ENCODE measurements at places on chromosomes 12 and 14.

- no peak for DNase-seq
These were observed 123.1 kb downstream of the GALC start for GRCh38 chr14:87869619-87870583.

GRCh38 chr14:30559638-30560091 is 707 bp downstream of the G2E3 start:
- no peak for DNase-seq

- DNase-seq = no peak
These were observed 29.7 kb upstream of the BTBD6 start for GRCh38 chr14:105218611-105219010.

DNA sequence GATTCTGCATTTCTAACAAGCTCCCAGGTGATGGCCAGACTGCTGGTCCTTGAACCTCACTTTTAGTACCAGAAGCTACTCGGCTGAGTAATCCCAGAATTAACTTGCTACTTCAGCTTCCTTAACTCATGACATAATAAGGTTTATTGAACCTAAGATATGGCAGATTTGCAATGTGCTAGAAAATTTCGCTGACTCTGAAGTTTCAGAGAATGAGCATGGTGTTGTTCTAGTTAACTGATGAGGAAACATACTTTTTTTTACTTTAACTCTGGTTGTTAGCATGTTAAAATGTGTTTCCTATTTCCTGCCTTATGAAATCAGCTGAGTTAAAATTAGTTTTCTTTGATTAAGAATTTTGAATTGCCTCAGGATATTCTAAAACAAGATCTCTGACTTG is 23.1 kb upstream of the COX16 start:
- DNase-seq = no peak

DNA sequence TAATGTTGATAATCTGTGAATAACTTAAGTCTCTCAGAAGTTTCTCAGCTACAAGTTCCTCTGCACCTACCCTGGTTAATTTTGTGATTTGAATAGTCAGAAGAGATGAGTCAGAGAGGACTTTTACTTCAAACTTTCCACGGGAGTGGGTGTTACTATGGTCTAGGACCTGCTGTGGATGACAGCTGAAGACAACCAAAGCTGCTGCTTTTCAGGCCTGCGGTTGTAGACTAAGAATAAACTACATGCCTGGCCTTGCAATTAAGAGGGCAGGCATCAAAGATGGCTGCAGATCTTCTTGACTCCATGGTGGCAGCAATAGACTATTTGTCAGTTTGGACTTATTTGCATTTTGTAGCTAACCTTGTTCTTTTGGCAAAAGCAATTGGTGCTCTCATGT is 227.1 kb upstream of the KRR1 start:
- DNase-seq = no peak

Data from NCI-H187 treated with DMSO at 0.1 percent for 48 hours (cell line).